D341Med (cell line): ENCODE measurements at places on chromosomes 13 and 19.

DNA sequence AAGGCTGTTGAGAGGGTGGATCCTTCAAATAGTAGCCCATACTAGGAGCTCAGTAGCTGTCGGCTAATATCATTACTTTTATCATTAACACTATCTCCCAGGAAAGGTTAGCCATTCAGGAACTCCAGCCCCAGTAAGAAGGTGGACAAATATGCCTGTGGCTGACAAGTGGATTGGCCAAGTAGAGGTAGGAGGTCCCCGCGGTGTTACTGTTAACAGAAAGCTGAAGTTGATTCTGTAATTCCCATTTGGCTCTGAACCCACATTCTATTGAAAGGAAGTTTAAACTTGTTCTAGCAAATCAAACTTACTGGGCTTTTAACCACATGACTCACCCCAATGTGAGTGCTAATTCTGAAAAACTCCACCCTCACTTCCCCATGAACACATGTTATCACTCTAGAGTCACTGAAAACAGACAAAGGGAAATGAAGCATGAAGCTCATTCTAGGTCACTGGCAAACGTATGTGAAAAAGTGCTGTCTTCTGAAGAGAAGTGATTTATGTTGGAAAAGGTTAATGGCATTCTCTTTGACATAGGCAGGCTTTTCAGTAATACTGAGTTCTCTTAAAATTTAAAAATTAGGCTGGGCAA is 273.5 kb downstream of the FGF14 start:
- DNase-seq, result no peak

DNA sequence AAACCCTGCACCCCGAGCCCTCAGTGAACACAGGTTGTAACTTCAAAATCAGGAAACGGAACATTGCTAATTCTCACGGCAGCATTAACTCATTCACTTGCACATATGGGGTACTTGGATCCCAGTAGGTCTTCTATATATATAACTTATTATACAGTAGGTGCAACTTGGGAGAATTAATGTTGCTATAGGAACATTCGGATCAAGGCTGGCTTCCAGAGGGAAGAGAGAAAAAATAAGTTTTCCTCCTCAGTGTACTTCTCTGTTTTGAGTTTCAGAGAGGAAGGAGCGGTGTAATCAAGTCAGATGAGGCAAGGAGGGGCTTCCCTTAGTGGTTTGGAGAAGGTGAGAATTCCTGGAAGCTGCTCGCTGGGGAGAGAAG is 90.9 kb upstream of the ZNF507 start:
- DNase-seq, result no peak

- no peak for DNase-seq
Observed at GRCh38 chr13:76389321-76389720, 496.9 kb downstream of the KCTD12 start.

GRCh38 chr13:38735665-38736440 is 49.0 kb downstream of the FREM2 start:
- no peak for DNase-seq

- no peak for DNase-seq
Observed at GRCh38 chr13:73684286-73684685, 449.9 kb downstream of the KLF12 start.

DNA sequence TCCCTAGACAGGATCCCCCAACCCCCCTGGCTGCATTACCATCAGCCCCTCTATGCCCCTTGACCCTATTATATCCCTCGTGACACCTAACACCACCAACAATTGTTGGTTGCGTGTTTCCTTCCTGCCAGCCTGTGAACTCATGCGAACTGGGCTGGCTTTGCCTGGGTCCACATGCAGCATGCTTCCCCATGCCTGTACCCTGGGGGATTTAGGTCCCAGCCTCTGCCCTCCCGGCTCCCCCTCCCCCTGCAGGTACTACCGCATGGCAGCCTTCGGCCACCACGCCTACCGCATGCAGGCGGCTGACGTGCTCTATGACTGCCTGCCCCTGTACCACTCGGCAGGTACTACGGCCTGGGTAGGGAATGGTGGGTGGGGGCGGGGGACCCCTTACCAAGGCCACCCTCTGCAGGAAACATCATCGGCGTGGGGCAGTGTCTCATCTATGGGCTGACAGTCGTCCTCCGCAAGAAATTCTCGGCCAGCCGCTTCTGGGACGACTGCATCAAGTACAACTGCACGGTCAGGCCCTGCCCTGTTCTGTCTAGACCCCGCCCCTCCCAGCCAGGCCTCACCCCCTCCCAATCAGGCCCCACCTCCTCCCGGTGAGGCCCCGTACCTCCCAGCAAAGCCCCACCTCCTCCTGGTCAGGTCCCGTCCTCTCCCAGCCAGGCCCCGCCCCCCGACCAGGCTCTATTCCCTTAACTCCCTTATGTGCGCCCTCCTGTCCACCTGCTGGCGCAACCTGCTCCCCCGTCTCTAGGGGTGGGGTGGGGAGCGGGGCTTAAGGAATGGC is 18.5 kb downstream of the SLC27A1 start:
- DNase-seq, result peak; percentile 79

DNA sequence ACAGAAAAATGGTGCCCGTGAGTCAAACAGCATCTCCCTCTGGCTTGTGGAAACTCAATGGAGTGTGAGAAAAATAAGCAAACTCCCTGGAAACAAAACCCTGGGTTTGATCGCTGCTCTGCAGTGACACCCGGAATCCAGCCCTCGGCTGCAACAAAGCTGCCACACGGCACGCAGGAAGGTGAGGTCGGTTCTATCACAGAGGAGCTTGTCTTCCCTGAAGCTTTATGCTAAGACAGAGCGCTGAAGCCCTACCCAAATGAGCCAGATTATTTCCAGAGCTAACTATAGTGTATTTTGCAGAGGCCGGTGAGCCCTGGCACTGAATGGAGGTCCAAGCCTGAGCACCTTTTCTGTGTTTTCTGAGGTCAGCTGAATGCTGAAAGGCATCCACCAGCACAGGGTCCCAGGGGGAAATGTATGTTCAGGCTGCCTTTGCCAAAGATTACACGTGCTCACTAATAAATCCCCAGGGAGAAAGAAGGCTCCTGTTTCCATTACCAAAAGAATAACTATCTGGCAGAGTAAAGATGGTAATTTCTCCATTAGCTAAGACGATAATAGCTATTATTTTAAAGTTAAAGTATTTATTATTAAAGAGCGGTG is 77.8 kb downstream of the TSHZ3 start:
- DNase-seq, result peak; percentile 60

DNA sequence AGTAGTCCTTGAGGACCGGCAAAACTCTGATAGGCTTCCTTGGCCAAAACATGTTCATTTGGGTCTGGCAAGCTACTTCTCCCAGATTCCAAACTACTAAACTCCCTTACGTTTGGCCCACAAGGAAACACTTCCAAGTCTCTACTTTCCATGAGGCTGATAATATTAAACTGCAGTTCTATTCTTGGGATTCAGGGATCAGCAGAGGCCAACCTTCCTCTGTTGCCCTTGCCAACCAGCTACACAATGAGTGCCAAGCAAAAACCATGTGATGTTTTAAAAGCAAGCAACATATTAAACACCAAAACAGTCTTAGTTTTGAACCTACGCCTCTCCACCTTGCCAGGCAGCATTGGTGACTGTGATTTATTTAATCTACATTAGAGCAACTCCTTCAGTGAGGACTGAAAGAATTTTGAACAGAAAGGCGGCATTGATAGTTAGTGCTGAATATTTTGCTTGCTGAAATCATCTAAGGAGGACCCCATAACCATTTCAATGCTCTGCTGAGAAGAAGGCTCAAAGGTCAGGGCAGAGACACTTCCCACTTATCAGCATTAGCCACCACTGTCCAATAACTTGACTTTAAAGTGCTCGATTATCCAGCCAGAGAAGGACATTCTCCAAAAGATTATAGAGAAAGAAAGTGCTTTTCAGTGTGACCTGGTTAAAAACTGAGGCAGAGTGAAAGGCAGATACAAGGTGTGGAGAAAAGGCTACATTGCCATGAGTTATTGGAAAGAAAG is 287.1 kb downstream of the TBC1D4 start:
- DNase-seq, result no peak

DNA sequence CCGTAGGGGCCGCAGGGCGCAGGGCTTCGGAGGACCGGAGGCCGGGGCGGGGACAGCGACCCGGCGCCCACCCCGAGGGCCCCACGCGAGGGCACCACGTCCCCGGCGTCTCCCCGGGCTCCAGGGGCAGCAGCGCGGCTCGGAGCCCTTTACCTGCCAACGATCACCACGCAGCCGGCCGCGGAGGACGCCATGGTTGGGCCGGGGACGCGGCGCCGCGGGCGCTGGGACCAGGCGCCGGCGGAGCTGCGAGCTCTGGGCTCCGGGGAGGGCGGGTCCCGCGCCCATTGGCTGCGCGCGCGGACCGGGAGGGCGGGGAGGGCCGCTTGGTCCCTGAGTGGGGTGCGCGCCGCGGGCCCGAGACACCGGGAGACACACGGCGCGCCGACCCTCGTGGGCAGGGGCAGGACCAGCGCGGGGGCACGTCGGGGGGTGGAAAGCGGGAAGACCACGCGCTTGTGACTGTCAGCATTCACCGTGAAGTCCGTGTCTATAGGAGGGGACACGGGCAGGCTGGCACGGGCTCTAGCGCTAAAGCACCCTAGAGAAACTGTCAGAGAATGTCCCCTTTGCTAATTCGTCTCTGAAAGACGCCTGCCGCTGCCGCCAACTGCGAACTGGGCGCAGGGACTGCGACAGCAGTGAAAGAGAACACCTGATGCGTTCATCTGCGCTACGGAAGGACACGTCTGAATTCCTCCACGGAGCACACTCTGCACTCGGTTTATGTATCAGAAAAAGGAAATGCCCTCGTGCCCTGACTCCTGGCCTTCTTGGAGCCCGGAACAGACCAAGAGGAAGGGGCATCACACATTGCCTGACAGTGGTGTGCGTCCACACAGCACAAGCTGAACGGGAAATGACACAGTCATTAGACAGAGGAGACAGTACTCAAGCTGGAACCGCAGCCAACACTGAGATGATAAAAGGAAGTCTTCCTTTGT is at the start of gene CRYL1:
CRYL1 (minus strand) TSS at position 257 of the 944 bp plus-strand sequence; CDS start at position 194, 63 bp downstream.
- peak; percentile 92 for DNase-seq

GRCh38 chr13:83450591-83450990 is 431.7 kb downstream of the SLITRK1 start:
- DNase-seq, result no peak

- no peak for DNase-seq
Observed at GRCh38 chr13:80550971-80551441, 210.1 kb upstream of the SPRY2 start.

DNA sequence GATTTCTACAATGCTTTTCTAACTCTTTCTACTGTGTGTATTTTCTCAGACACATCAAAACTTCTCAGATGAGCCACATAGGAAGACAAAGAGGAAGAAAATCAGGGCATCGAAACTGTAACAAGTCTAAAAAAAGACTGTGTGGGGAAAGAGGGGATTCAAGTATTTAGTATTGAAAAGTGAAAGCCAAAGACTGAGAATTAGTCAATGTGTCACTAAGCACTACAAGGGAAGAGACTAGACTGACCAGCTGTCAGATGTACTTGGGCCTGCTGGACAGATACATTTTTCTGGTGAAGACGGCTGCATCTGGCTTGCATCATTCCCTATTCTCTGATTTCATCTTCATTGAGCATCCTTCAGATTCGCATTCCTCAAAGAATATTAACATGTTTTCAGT is 25.4 kb downstream of the COMMD6 start:
- DNase-seq, result no peak

DNA sequence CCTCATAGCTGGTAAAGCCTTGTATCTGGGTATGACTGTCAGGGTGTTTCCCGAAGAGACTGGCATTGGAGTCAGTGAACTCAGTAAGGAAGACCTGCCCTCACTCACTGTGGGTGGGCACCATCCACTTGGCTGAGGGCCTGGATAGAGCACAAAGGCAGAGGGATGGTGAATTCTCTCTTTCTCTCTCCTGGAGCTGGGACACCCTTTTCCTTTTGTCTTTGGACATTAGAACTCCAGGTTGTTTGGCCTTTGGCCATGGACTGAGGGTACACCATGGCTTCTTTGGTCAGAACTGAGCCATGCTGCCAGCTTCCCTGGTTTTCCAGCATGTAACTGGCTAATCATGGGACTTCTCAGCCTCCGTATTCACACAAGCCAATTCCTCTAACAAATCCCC is 4.6 kb upstream of the CEACAM1 start:
- no peak for DNase-seq

GRCh38 chr19:782185-782877 is 14.9 kb upstream of the PTBP1 start:
- DNase-seq, result no peak

- DNase-seq, result no peak
Observed at GRCh38 chr19:13298565-13299481, 148.6 kb downstream of the IER2 start.

DNA sequence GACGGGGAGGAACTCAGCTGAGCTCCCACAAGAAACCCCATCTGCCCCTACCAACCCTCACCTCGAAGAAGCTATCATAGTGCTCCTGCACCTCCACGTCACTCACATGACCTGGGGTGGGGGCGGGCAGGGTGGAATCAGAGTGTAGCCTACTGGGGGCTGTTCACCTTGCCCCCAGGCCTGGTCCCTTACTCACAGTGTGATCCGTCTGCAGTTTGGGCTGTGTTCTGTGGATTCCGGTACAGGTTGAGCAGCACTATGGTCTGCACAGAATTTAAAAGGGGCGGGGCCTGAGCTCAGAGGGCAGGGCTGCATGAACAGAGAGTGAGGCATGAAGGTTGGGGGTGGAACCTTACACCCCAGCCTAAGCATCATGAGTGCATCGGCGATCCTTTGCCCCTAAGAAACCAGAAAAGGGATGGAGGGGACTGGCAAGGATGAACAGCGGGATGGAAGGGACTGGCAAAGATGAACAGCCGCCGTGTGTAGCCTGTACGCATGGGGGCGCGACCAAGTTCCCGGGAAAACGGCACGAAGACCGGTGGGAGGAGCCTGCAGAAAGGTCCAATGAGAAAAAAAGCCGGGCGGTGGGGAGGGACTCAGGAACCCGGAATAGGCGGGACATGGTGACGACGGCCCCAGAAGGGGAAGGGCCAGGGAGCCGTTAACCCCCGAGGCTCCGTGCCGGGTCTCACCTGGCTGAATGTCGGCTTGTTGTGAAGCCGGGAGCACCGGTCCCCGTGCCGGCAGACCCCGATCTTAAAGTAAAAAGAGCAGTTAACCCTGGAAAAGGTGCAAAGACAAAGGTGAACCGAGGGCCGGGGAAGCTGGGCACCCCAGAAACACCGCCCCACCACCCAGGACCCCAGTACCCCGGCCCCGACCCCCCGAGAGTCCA is 539 bp downstream of the U2AF1L4 start:
- peak; percentile 84 for DNase-seq

- peak; percentile 33 for DNase-seq
Observed at GRCh38 chr13:61255040-61255796, 160.4 kb downstream of the PCDH20 start.

GRCh38 chr19:11378319-11379189 is 4.1 kb downstream of the SWSAP1 start:
- DNase-seq, result peak; percentile 62

DNA sequence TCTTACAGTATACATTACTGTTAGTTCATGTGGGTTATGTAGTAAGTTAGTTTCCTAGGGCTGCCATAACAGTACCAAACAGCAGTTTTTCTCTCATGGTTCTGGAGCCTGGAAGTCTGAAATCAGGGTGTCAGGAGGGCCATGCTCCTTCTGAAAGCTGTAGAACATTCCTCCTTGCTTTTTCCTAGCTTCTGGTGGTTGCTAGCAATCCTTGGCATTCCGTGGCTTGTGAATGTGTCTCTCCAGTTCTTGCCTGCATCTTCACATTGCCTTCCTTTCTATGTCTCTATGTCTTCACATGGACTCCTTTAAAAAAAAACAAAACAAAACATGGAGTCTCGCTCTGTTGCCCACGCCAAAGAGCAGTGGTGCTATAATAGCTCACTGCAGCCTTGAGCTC is 95.4 kb downstream of the WDFY2 start:
- no peak for DNase-seq
